Progenitor cell of endocrine pancreas (in vitro differentiated cells): ENCODE measurements at places on chromosomes 4 and X.

DNA sequence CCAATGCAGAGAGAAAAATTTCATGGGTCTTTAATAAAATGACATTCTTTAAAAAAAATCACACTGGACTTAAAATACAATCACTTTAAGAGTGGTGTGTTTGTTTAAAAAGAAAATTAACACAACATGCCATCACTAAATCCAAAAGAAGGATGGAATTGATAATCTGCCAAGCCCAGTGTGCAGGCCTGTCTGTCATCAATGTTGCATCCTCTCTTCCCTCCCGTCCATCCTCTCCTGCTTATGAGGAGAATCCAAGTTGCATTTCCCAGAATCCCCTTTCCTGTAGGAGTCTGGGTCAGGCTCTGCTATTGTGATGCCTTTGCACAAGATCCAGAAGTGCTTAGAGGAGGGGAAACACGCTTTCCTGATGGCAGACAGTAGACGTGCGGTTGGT, 169.4 kb downstream of the MID1 start:
- DNase-seq, result no peak

DNA sequence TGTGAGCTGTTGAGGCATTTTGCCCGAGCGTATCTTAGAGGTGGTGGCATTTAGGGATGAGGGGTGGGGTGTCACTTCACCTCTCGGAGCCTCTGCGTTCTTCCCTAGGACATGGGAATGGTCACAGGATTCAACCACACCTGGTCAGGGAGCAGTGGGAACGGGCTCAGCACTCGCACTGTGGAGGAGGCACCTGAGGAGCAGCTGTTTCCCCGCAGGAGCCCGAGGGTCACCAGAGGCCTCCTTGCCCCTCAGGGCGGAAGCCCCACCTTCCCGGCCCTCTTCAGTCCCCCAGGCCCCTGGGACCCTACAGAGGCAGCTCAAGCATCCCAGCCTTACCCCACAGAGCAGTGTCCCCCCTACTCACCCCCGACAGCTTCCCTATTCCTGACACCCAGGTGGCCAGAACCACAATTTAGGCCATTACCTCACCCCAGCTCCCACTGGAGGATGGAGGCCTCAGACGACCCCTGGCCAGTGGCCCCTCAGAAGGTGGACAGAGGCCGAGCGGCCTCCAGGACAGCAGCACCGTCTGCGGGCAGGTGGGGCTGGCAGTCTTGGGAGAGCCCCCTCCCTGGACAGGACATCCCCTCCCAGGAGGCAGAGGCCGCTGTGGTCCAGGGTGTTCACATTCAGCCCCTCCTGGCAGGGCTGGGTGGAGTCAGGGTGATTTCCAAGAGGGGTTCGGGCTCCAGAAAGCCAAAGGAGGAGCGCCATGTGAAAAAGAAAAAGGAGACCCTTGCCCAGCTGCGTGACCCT, 4.2 kb upstream of the HTRA3 start:
- DNase-seq, result no peak

GRCh38 chrX:44012484-44013096, 39.4 kb upstream of the NDP start:
- DNase-seq, result no peak

- no peak for DNase-seq
Observed at GRCh38 chrX:55135171-55135570, 46.4 kb downstream of the PAGE2 start.
